Left lung (tissue), 14 donors: ENCODE measurements at places on chromosomes 16 and 17. TPM values are rescaled to one million over a fixed set of nuclear protein-coding genes. Genes with fewer than 3 reads are reported as not detected.

Gene XAF1
- polyA plus RNA-seq = 25.9 TPM

Gene CACNG4
- 2.4 TPM for polyA plus RNA-seq

GRCh38 chr16:10756574-10756973, 12.9 kb downstream of the NUBP1 start:
- DNase-seq = no peak

- no peak for DNase-seq
These were observed 94.2 kb downstream of the MAP2K4 start for GRCh38 chr17:12114686-12115418.
